ENCODE measurements at places on chromosomes 7 and 10.

GRCh38 chr7:48426966-48427555 lies 255.8 kb downstream of the ABCA13 start:
- no peak for DNase-seq

- no peak for DNase-seq
Measured at GRCh38 chr10:90591629-90592028, 266.2 kb downstream of the HTR7 start.

DNA sequence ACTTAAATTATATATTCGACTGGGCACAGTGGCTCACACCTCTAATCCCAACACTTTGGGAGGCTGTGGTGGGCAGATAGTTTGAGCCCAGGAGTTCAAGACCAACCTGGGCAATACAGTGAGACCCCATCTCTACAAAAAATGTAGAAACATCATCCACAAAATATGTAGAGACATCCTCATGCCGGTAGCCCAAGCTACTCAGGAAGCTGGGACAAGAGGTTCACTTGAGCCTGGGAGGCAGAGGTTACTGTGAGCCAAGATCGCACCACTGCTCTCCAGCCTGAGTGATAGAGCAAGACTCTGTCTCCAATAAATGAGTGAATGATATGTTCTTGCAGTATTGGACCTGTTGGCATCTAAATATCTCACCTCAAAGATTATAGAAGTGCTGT lies 22.6 kb upstream of the TNS3 start:
- DNase-seq, result no peak

GRCh38 chr7:137904833-137905232 lies 58.1 kb upstream of the DGKI start:
- no peak for DNase-seq

DNA sequence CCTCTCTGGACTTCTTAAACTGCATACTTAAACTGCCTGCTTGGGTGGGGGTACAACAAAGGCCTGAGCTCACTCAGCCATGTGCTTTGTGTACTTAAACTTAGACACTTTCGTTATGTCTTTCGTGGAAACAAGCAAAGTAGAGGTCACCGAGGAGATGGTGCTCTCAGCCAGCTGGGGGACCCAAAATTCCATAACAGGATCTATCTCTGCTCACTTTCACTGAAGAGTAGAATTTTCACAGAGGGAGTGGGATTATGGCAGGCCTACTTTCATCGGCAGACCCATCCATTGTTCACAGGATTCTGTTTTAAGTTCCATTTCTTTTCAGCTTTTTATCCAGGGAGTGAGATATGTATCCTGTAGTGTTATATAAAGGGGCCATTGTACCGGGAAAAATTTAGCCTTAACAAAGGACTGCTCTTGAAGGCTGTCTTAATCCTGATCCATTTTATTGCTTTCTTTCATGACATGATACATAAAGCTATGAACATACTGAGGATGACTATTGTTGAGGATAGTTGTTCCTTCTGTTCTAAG lies 370.0 kb upstream of the GHITM start:
- DNase-seq, result no peak

DNA sequence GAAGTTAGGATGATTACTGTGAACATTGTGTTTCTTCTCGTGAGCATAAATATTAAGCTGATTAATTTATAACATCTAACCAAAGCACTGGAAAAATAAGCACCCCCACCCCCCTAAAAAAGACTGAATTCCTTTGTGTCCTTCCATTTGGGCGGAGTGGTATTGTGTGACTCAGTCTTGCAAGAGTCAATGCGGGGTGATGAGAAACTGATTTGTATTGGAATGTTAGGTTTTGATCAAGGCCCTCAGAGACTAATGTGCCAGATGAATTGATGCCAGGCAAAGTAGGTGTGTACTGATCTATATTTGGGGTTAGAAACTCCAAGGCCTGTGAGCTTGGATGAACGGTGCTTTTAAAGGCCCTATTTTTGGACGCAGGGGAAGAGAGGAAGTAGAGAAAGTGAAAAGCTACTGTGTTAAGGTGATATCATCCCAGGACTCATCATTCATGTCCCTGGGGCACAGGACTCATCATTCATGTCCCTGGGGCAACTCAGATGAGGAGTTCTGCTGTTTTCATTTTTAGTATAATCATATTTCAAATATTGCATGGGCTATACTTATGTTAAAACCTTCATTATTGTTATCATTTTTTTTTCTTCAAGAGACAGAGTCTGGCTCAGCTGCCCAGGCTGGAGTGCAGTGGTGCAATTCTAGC lies 61.3 kb upstream of the PTN start:
- DNase-seq, result no peak

GRCh38 chr10:114234132-114234531 lies 4.9 kb upstream of the VWA2 start:
- DNase-seq, result no peak

GRCh38 chr7:34939175-34939574 lies 98.1 kb downstream of the DPY19L1 start:
- no peak for DNase-seq

- no peak for DNase-seq
Measured at GRCh38 chr7:22256541-22257096, 100.3 kb downstream of the RAPGEF5 start.

DNA sequence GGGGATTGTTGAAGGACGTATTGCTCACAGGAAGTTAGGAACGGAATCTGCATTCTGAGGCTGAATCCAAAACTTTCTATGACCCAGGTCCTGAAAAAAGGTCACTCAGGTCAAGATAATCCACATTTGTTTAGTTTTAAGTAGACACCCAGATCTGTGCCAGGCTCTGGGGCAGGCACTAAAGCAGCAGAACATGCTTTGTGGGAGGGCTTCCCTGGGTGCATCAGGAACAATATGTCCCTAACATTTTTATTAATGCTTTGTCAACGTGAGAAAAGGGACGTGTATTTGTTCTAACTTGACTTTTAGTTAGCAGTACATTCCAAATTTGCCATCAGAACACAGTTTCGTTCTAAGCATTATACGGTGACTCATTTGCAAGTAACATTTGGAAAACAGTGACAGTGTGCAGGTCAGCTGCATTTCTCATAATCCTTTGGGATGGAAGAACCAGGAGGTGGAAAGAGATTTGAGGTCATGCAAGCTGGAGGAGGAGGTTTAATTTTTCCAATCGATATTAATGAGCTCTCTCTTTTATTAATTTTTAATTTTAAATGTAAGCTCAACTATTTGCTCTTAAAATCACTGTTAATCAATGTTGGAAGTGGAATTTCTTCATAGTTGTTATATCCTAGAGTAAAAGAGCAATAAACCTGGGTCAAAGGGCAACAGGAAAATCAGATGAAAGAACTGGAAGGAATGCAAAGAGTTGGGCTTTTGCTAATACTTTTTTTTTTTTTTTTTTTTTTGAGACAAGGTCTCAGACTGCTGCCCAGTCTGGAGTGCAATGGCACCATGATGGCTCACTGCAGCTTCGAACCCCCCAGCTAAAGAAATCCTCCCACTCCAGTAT lies 35.0 kb downstream of the TAS2R41 start:
- no peak for DNase-seq

DNA sequence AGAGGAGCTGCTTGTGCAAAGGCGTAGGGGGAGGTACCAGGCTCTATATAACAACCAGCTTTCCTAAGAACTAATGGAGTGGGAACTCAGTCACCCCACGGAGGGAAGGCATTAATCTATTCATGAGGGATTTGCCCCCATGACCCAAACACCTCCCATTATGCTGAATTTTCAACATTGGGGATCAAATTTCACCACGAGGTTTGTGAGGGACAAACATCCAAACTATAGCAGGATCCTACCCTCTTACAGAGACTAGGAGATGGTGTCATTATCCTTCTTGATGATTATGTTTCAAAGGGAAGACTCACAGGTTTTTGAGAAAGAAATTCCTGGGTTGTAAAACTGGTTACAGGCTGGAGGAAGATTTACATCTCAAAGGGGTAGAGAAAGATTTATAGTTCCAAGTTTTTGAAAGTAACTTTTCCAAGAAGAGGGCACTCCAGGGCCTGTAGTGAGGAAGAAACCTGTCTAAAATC lies 295.0 kb upstream of the DKK1 start:
- DNase-seq, result no peak

DNA sequence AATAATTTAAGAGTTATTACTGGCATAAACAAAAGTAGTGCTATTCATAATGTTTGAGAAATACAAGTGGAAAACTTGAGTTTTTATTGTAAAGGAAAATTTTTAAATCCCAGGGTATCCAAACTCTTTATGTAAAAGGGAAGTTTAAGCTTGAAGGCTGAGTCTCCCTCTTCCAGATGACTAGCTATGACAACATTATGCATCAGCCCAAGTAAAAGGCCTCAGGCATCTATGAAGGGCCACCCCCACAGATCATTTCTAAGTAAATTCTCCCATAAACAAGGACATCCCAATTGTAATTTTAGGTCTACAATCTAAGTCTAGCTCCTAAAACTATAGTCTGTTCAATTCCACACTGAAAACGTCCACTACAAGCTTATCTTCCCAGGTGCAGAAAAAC lies 166.2 kb upstream of the STEAP1 start:
- no peak for DNase-seq

GRCh38 chr10:47379445-47379785 lies 4.7 kb downstream of the ZNF488 start:
- no peak for DNase-seq

- no peak for DNase-seq
Measured at GRCh38 chr7:336810-337566, 47.0 kb downstream of the FOXL3 start.

DNA sequence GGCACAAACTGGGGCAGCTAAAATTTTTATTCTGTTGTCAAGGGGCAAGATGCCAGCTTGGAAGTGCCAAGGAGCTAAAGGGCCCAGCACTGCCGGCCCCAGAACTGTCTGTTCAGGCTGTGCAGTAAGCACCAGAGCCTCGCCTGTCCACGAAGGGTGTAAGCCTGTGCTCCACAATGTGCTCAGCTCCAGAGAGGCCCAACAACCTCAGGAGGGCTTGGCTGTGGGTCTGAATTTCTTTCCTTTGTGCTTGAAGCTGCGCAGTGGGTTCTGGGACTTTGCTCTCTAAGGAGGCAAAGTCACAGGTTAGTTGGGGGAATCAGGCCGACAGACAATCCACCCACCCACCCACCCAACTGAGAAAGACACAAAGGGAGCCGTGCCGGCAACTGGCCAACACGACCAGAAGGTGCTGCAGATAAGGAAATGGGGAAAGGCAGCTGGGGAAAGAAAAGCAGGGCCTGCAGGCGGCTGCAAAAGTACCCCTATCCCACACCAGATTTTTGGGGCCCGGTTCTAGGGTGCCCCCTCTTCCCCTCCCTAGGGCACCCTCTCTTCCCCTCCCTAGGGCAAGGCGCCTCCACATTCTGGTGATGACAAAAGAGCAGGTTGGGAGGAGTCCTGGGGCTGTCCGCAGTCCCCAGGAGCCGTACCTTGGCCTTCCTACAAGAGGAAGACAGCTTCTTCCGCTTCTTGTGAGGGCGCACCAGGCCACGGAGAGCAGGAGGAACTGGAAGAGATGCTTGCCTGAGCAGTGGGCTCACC lies 7.7 kb downstream of the DDX56 start:
- no peak for DNase-seq

- DNase-seq, result no peak
Measured at GRCh38 chr7:42272793-42273665, 36.0 kb upstream of the GLI3 start.

DNA sequence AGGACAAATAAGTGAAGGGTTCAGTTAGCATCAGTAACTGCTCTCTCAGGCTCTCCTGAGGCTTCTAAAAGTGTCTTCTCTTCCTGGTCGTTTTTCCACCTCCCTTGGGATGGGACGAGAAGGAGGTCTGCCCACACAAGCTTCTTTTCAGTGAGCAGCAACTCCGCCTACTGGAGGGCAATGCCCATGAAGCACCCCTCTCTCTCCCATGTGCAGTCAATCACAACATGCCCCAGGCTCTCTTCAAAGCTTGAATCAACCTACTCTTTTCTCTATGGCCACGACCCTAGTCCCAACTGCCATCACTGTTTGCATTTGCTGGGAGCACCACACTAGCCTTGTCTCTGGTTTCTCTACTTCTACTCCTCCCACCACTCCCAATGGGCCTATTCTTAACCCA lies 135.6 kb downstream of the RPS24 start:
- DNase-seq, result no peak

GRCh38 chr10:44973323-44974081 lies 5.1 kb downstream of the DEPP1 start:
- no peak for DNase-seq

DNA sequence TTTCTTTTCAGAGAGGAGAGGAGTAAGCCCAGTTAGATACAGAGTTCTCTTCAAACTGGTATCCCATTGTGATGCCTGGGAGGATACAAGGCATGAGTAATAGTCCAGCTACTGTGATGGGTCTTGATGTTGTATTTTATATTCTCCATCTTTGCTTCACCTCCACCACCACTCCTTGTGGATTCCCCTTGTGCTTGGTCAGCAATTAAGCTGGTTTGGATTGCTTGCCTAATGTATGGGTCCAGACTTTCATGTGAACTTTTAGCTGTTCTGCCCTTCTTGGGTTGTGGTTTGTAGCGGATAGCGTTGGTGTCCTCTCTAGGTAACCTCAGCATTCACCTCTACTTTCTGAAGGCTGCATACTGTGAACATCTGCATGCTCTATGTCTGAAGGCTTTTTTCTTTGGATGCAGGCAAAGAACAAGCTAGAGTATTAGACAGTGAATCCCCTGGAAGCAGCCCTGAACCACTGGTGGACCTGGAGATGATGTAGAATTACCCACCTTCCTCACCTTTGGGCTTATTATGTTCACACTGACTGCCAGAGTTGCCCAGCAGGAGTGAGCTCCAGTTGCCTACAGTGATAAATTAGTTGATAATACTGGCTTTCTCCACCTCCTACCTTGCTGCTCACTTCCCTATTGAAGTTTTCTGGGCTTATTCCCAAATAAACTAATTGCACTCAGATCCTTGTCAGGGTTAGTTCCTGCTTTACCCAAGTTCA lies 126.5 kb upstream of the MTPN start:
- no peak for DNase-seq

DNA sequence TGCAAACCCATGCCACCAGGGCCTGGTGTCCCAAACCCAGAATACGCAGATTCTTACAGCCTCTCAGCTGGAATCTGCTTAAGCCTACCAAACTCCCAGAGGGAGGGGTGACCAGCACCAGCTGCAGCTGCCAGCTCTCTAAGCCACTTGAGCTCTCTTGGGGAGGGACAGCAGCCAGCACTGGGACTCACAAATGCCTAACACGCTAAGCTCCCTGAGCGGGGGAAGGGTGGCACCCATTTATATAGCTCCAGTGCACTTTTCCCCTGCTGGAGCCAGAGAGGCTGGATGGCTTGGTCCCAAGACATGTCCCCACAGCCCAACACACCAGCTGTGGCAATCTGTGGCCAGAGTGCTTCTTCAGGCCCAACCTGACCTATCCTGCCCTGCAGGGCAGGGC lies 326.8 kb upstream of the NRG3 start:
- DNase-seq, result no peak

GRCh38 chr7:91784469-91784868 lies 96.0 kb downstream of the MTERF1 start:
- DNase-seq, result no peak

DNA sequence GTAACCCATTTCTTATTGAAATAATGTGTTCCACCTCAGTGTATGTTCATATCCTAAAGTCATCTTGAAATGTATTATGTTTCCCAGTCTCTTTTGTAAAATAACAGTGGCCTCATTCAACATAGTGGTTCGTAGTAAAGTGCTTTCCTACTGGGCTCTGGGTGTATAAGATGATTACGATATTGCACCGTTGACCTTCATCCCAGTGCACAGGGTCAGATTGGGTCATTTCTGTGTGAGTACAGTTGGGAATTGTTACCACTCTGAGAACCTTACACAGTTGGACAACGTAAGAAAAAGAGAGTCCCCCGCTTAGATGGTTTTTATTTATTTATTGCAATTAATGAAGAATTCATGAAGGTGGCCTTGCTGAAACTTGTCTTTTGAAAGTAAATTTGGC lies 135.6 kb downstream of the CHN2 start:
- no peak for DNase-seq

Data from CD4-positive, alpha-beta T cell treated with Interleukin-12 subunit alpha and Interleukin-12 subunit beta, for 1 hour (primary cell).